HAP-1 (cell line): ENCODE measurements at places on chromosomes 6 and 20.

- no peak for DNase-seq
These were observed 126.0 kb downstream of the RNASET2 start for GRCh38 chr6:166830185-166830890.

- DNase-seq, result no peak
These were observed 190.2 kb downstream of the BACH2 start for GRCh38 chr6:90106449-90106848.

- DNase-seq, result no peak
These were observed 62.2 kb upstream of the DDR1 start for GRCh38 chr6:30821862-30822784.

DNA sequence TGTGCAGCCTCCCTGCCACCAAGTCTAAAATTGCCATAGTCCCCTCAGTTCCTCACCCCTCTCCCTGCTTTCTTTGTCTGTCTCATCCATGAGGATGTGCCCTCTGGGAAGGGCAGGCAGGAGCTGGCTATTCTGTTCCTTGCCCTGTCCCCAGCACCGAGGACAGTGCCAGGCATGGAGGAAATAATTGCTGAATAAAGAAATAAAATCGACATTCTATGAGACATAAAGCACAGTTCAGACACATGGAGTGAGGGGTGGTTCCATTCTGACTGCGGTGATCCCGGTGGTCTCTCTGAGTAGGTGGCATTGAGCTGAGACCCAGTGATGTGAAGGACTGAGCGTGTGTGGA lies 23.5 kb upstream of the NOL4L start:
- DNase-seq, result no peak

- DNase-seq, result no peak
These were observed 1.7 kb downstream of the POPDC3 start for GRCh38 chr6:105178110-105178509.

DNA sequence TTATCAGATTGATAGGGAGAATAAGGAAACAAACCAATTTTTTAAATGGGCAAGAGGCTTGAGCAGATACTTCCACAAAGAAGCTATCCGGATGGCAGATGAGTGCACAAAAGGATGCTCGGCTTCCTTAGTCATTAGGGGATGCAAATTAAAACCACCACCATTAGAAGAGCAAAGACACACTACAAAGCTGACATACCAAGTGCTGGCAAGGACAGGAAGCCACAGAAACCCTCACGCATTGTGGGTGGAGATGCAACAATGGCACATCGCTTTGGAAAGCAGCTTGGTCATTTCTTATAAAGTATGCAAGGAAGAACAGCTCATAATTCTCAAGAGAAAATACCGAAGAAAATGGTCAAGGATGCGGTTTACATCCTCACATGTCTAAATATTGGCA lies 19.8 kb downstream of the BFSP1 start:
- DNase-seq, result no peak

GRCh38 chr20:20482453-20482852 lies 114.5 kb downstream of the INSM1 start:
- no peak for DNase-seq

- DNase-seq, result no peak
These were observed 176.5 kb downstream of the CENPW start for GRCh38 chr6:126516411-126516810.

DNA sequence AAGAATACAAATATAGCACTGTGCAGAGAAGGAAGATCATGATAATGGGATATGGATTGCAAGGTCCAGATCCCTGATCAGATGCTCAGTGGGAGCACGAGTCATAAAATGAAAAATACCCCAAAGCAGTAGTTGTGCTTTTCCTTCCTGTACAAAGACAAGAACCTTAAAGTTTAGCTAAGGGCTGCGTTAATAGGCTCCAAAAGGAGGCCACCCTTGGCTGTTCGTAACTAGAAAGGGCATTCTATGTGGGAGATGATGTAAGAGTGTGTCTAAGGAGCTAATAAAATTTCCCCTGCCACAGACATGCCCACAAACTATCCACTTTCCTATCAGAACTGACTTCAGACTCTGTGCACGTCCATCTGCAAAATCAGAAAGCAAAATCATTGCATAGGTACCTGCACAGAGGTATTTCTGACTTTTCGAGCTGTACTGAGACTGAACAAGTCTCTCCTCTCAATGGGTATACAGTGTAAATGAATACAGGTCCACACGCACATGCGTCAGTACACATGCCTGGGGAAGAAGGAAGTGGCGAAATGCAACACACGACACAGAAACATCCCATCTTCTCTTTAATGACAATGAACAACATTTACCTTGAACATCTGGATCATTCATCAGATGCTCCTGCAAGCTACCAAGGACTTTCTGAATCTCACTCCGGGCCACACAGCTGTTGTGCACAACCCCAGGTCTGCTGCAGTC lies 16.9 kb upstream of the ANKRD60 start:
- no peak for DNase-seq

DNA sequence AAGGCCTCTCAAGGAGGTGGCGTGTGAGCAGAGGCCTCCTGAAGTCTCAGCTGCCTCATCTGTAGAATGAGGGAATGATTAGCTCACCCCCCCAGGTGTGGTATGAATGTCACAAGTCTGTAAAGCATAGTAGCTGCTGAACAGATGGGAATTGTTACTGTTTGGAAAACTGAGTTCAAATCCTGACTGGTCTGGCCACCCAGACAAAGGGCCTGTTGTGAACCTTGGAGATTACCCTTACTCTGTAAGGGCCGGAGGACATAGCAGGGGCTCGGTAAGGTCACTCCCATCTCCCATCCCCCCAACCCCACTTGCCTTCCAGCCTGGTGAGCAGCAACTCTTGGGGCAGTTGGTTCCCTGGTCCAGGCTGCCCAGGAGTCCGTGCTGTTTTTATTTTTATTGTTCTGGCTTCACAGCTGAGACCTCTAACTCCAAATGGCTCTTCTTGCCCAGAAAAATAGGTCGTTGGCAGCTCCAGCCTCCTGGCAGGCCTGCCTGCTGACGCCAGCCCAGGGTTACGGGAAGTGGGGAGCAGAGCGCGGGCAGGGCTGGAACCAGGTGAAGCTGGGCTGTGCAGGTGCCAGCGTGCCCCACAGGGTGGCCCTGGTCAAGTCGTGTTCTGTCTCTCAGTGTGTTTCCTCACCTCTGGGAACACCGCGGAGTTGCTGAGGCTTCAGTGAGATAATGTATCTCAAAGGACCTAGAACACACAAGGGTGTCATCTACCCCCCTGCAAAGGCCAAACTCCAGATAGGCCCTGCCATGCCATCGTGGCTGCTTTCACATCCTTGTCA lies 4.5 kb upstream of the SIRPA start:
- no peak for DNase-seq

GRCh38 chr20:35297740-35298139 lies 5.5 kb upstream of the FAM83C start:
- DNase-seq, result no peak

DNA sequence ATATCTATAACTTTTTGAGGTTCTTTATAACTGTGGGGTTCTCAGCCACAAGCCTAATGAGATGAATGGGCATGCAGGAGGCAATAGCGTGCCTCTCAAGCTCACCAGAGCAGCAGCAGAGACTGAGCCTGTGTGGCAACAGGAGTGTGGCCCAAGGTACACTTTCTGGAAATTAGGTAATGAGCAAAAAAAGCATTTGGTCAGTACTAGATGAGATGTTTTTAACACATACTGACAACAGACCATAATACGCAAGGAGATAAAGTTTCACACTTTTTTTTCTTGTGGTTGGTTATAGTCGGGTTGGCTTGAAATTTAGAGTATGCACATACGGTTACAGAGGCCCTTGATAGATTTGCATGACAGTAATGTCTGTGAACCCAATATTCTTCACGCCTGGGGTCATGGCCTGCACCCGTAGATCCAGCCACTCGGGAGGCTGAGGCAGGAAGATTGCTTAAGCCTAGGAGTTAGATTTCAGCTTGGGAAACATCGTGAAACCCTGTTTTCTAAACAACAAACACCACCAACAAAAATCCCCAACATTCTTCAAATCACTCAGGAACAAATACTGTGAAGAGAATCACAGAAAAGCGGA lies 300.1 kb downstream of the GMDS start:
- DNase-seq, result no peak

- no peak for DNase-seq
These were observed 191.9 kb downstream of the ISM1 start for GRCh38 chr20:13412806-13413445.

- no peak for DNase-seq
These were observed 83.1 kb downstream of the IRF4 start for GRCh38 chr6:474453-475185.

DNA sequence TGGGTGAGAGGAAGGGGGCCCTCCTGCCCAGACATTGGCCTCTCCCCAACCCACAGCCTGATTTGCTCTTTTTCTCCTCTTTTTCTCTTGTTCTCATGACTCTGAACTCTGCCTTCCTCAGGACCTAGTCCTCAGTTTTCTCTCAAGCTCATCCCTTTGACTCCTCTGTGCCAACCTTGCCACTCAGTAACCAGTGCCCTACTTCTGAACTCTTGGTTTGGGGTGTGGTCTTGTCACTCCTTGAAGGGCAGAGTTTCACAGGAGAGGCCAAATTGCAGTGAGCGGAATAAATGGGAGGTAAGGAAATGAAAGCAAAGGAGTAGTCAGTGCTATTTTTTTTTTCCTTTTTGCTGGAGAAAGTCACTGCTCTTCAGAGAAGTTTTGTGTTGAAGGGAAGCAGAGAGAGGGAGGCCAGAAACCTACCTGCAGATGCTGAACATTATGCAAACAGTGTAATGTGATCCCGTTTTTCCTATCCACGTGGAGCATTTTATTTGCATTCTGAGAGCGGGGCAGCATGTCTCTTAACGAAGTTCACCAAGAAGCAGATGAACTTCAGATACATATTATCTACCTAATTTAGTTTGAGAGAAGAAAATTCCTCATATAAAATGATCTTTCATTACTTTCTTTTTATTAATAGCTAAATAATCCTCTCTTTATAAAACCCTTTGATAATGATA lies 26.9 kb downstream of the CFAP61 start:
- DNase-seq, result no peak

GRCh38 chr6:129686941-129687627 lies 22.9 kb downstream of the ARHGAP18 start:
- no peak for DNase-seq

- DNase-seq, result no peak
These were observed 200.6 kb downstream of the PRKN start for GRCh38 chr6:162526960-162527359.
